ENCODE measurements at places on chromosomes 5 and 9.

DNA sequence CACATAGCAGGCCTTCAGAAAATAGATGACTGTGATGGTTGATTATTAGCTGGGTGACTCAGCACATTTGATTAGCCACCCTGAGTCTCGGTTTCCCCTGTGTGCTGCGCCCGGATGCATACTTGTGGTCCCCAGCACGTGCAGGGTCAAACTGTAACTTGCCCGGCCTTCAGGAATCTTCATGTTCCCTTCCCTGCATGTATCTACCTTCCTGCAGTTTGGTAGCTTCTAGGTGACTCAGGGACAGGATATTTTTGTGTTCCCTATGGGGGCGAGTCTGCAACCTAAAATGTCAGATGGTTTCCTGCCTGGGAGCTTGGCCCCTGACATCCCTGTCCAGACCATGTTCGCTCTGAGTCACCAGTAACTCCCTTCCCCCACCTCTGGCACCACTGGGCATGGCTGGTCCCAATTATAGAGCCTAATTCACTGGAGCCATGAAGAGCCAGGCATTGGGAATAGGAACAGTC, 13.2 kb downstream of the PTGS1 start:
- DNase-seq, result no peak

GRCh38 chr9:133812077-133812868, 74.1 kb upstream of the SARDH start:
- DNase-seq, result no peak

GRCh38 chr5:139282197-139282557, 11.4 kb upstream of the MATR3 start:
- DNase-seq, result no peak

GRCh38 chr9:136762221-136762691, 2.1 kb downstream of the LCN15 start:
- no peak for DNase-seq

Data from kidney glomerular epithelial cell (primary cell).